ENCODE measurements at places on chromosomes 7 and 10.
A peak's percentile ranks its signal among the peaks of the same experiment; 100 is the strongest.

GRCh38 chr10:11045995-11046775 is 28.5 kb downstream of the CELF2 start:
- DNase-seq: no peak

GRCh38 chr7:51251290-51251689 is 65.3 kb downstream of the COBL start:
- DNase-seq: no peak

GRCh38 chr7:42014625-42015618 is 222.1 kb downstream of the GLI3 start:
- peak; percentile 51 for DNase-seq

- DNase-seq: no peak
Measured at GRCh38 chr7:96400001-96400400, 78.1 kb upstream of the SLC25A13 start.

GRCh38 chr10:102598243-102598642 is 46.0 kb upstream of the TRIM8 start:
- DNase-seq: no peak

DNA sequence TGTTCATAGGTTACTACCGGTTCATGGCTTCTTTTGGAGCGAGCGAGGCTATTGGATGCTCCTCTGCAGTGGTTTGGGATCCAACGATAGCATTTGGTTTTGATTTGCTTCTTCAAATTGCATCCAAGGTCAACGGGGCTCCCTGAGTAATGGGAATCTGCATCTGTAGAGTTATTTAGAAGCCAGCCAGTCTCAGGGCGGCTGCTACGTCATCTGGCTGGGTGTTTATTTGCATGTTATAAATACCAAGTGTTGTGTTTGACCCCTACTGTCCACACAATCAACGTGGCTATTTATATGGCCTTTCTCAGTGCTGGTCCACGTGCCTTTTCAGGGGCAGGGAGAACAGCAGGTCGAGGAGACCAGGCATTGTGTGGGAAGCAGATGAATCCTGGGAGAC is 137.7 kb downstream of the PRPF18 start:
- no peak for DNase-seq

GRCh38 chr7:66503551-66504031 is 125.1 kb upstream of the KCTD7 start:
- DNase-seq: no peak
